ENCODE measurements at places on chromosomes 1 and 21.

DNA sequence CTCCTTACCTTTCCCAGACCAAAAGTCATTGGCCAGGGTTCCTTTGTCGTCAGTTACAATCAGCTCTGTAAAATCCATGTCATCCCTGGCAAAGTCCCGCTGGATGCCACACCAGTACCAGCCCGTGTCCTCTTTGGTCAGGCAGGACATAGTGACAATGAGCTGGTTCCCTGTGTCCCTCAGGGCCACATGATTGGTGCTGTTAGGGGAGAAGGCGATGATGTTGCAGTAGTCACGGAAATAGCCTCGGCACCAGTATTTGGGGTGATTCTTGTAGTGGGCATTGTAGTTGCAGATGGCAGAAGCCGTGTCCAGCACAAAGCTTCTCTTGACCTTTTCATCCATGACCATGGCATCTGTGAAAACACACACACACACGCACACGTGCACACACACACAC, 14.8 kb downstream of the ADORA3 start:
- no peak for DNase-seq

DNA sequence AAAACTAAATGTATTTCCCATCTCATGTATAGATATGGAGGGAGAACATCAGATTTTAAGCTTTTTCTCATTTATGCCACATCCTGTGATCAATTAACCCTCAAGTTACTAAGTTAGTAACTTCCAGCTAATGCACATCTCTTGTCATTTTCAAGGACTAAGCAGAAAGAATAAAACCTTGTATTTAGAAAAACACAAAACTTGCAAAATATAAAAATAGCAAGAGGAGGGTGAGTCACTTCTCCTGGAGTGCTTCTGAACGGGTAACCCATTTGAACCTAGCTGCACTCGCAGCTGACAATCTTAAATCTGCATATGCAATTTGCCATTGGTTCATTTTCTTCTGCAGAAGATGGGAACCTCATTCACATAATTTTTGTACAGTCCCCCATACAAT, 500.5 kb downstream of the SETD4 start:
- no peak for DNase-seq

DNA sequence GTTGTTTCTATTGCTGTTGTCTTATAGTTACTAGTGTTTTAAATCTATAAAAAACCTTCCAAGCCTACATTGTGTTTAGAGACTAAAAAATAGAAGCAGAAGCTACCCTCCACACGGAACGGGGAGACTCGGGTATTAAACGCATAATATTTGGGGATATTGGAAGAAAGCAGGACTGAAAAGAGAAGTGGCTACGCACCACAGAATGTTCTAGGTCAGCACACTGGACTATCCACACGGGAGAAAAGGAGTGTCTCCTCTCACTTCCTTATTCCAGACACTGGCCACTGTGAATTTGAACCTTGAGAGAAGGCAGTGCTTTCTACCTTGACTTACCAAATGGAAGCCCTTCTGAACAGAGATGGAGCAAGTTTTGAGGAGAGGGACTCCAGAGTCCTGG, 1.0 kb upstream of the OR10J4 start:
- DNase-seq: no peak

DNA sequence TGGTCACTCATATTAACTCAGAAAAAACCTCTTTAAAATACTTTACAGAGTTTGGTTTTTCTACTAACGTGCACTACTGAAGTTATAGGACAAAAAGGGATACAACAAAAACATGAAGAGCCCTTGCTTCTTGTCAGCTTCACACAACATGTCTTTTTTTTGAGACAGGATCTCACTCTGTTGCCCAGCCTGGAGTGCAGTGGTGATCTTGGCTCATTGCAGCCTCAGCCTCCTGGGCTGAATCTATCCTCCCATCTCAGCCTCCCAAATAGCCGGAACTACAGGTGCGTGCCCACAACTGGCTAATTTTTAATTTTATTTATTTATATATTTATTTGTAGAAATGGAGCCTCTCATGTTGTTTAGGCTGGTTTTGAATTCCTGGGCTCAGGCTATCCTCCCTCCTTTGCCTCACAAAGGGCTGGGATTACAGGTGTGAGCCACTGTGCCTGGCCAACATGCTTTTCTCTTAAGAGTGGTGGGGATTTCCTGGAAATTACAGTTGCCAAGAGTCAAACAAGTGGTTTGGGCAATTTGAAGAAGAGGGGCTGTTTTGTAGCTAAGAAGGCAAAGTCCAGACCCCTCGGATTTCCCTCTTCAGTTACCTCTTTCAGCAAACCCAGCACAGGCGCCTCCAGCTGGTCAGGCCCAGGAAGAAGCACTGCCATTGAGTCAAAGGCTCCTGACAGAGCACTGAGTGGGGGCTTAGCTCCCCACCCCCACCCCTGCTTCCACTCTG, 6.4 kb upstream of the SMPDL3B start:
- DNase-seq: no peak

GRCh38 chr1:19013826-19014548, 57.5 kb upstream of the IFFO2 start:
- no peak for DNase-seq

GRCh38 chr1:226799634-226800281, 60.7 kb upstream of the ITPKB start:
- no peak for DNase-seq

DNA sequence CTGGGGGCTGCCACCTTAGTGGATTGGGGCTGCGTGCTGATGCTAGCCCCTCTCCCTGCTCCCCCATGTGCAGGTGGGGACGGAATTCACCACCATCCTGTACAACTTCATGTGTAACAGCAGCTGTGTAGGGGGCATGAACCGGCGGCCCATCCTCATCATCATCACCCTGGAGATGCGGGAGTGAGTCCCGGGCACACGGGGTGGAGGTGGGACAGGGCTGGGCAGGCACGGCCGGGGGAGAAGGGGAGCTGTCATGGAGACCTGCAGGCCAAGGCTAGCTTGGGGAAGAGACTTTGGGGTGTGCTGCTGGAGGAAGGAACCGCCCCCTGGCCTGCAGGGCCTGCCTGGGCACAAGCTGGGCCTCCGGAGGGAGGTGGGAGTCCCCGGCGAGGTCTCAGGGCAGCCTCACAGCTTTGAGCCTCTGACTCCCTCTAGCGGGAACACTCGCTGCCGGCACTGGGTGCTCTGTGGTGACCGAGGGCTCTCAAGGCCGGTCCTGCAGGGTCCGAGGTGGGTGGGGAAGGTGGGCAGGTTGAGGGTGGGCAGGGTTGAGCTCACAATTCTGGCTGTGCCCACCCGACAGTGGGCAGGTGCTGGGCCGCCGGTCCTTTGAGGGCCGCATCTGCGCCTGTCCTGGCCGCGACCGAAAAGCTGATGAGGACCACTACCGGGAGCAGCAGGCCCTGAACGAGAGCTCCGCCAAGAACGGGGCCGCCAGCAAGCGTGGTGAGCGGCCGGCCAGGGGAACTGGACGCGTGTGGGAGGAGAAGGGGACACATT, 25.0 kb upstream of the CCDC27 start:
- DNase-seq: no peak

- DNase-seq: no peak
Observed at GRCh38 chr1:1833456-1833855, 55.2 kb upstream of the NADK start.

DNA sequence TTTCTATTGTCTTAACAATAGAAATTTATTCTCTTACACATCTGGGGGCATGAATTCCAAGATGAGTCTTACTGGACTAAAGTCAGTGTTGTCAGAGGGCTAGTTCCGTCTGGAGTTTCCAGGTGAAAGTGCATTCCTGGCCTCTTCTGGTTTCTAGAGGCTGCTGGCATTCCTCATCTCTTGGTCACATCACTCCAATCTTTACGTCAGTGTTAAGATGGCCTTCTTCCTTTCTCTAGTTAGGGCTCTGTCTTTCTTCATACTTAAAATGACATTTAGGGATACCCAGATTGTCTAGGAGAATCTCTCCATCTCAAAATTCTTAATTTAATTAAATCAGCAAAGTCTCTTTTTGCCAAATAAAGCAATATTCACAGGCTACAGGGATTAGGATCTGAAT, 13.3 kb upstream of the PDC start:
- DNase-seq: no peak

DNA sequence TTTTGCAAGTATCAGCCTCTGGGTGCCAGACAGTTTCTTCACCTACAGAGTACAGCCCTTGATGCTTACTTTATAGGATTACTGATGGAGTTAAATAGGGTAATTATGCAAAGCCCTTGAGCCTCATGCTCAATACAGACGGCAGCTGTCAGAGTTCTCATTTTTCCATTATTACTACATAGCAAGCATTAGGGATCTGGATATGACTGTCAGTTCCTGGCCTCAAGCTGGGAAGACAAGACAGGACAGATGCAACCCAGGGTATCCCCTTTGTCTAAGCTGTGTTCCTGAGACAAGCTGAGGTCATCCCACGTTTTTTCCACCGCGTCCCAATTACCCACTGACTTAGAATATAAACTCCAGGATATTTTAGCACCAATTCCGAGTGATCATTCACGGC, 94.4 kb downstream of the SLC35F3 start:
- no peak for DNase-seq

DNA sequence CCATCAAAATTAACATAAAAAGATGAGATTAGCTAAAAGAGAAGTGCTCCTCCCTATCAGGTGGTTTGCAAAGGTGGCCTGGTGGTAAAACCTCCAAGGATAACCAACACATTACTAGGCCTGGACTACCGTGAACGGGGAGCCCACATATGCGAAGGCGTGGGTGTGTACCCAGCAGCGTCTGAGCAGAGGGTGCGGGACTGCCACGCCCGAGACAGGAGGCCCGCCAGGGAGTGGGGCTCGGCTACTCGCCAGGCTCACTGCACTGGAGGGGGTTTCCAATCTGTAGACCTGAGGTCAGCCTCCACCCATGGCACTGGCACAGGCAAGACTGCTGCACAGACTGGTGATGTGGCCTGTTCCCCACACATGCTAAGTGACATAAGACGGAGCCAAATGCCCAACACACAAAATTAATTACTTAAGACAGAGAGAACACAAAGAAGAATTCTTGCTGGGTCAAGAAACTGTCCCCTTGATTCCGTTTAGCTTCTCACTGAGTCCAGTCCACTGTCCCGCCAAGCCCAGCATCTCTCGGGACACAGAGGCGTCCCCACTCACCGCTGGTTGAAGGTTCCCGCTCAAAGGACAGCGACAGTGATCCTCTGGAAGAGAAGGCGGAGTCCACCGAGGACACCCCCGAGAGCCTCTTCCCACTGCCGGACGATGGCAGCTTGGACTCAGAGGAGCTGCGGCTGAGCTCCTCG, 23.4 kb downstream of the RIPK4 start:
- DNase-seq: no peak

DNA sequence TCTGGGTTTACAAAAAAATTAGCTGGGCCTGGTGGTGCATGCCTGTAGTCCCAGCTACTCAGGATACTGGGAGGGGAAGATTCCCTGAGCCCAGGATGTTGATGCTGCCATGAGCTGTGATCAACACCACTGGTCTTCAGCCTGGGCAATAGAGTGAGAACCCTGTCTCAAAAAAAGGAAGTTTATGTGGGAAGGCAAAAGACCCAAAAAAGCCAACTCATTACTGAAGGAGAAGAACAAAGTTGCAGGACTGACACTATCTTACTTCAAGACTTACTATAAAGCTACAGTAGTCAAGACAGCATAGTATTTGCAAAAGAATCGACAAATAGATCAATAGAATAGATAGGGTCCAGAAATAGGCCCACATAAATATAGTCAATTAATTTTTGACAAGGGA, 9.2 kb upstream of the PTGS2 start:
- DNase-seq: no peak

DNA sequence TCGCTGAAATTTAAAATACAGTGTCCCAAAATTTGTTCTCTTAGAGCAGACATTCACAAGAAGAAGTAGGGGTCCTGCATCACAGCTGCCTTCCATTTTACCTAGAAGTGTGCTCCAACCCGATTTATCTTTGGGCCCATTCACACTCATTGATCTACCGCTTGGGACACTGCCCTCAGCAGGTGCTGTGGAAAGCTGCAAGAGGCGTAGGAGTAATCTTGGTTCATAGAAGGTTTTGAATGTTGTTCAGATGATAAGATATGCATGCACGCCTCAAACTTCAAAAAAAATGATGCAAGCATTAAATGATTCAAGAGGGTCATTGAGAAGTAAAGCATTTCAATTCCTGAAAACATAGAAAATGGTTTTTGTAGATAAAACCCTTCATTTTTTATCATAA, 18.6 kb upstream of the C1orf105 start:
- no peak for DNase-seq

GRCh38 chr1:1627261-1627828, 4.6 kb upstream of the MMP23B start:
- peak; percentile 18 for DNase-seq

GRCh38 chr1:201383647-201384405, 6.3 kb upstream of the TNNT2 start:
- no peak for DNase-seq

DNA sequence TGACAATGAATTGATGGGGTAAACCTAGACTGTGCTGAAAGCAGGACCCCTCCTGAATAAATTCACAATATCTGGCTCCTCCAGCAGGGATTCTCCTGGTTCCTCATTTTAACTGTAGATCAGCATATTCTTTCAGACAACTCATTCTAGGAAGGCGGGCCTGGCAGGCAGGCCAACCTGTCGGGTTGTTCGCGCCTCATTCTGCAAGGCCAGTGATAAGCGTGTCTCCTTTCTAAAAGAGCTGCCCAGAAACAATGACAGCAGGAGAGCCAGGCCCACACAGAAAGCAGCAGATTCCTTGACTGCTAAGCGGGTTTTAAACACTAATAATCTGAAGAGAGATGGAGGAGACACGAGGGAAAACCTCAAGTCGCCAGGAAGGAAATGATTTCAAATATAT, 70.0 kb downstream of the NTPCR start:
- DNase-seq: no peak

DNA sequence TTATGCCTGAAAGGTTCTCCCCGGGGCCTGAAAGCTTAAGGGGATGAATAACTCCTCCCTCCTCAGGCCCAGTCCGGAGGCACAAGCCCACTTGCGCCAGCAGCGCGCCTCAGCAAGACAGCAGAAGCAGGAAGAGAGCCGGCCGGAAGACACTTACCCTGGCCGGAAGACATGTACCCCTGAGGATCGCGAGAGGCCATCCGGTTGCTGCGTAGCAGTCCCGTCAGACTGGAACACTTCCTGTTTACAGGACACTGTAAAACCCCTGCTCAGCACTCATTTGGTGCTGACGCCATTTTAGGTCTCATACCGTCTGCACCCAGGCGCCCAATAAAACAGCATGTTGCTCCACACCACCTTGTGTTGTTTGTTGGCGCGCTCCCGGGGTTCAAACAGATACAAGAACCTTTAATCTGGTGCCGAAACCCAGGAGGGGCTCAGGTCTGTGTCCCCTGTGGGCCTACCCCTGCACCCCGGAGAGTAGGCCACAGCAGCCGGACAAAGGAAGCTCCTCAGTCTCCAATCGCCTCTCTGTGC, 30.3 kb downstream of the VN1R5 start:
- no peak for DNase-seq

Measured in GM06990 (cell line).